T-helper 2 cell treated with Interferon-gamma antibody and Interleukin-4, amounts not matched to agents 100 ng/mL and 5 ng/mL, for 36 hours (primary cell): ENCODE measurements at places on chromosomes 1 and 21. TPM values are rescaled to one million over a fixed set of nuclear protein-coding genes. Genes with fewer than 3 reads are reported as not detected.

SPRR2A gene
- not detected in 2 replicates for total RNA-seq

TBX19 gene
- 2.5 and 2.8 TPM in 2 replicates for total RNA-seq

SIM2 gene
- total RNA-seq: 0.09 TPM in 1 of 2 replicates, not detected in the other

LCE2B gene
- total RNA-seq: not detected in 2 replicates

BCAN gene
- total RNA-seq: not detected in 2 replicates

BTBD8 gene
- total RNA-seq: 1.5 and 1.6 TPM in 2 replicates
